Adipocyte (in vitro differentiated cells): ENCODE measurements at places on chromosomes 5 and 9.

DNA sequence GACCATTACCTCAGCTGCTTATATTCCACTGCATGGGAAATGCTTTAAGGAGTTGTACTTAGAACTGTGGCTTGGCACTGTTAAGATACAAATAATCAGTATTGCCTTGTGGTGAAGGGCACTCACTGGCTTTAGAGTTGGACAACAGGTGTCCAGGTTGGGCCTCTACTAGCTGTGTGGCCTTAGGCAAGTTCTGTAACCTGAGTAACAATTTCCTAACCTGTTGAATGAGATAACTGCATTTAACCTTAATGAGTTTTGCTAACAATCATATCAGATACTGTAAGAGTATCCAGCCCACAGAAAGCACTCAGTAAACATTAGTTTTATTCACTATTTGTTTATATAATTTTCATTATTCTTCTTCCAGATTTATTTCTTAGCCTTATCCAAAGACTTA is 17.2 kb upstream of the HK3 start:
- DNase-seq, result no peak

GRCh38 chr9:15256426-15256825 is 50.6 kb downstream of the TTC39B start:
- no peak for DNase-seq

DNA sequence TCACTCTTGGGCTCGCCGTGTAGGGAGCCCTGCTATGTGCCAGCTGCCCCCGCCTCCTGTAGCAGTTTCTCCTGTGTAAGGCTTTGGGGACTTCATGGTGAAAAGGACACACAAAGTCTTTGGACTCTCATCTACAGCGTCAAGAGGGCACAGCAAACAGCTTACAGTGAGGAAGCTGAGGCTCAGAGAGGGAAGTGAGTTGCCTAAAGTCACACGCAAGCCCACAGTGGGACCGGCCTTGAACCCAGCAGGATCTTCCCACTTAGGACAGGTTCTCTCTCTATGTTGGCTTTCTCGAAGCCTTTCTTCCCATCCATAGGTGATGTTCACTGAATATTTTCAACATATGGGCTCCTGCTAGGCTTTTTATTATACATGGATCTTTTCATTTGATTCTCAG is 9.8 kb upstream of the PRRX2 start:
- DNase-seq, result no peak

DNA sequence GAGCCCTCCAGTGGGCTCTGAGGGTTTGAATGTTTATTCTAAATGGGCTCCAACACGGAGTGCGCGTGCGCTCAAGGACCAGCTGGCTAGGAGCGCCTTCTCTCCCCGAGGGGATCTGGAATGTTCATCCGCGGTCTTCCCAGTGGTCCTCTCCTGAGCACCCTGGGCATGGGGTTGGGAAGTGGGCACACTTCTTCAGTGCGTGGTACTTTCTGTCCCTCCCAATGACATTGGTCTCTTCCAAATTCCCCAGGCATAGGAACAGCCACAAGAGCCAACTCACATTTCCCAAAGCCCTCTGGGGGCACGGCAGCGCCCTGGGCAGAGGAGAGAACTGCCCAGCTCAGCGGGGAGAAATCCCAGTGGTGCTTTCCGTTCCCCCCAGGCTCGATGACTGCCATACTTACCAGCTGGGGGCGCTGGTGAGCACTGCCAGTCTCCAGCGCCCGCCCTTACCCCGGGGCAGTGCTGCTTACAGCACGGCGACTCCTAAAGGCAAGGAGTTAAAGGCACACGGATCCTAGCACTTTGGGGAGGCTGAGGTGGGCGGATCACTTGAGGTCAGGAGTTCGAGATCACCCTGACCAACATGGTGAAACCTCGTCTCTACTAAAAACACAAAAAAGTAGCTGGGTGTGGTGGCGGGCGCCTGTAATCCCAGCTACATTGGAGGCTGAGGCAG is 29.9 kb upstream of the OBP2B start:
- DNase-seq, result peak; percentile 46

DNA sequence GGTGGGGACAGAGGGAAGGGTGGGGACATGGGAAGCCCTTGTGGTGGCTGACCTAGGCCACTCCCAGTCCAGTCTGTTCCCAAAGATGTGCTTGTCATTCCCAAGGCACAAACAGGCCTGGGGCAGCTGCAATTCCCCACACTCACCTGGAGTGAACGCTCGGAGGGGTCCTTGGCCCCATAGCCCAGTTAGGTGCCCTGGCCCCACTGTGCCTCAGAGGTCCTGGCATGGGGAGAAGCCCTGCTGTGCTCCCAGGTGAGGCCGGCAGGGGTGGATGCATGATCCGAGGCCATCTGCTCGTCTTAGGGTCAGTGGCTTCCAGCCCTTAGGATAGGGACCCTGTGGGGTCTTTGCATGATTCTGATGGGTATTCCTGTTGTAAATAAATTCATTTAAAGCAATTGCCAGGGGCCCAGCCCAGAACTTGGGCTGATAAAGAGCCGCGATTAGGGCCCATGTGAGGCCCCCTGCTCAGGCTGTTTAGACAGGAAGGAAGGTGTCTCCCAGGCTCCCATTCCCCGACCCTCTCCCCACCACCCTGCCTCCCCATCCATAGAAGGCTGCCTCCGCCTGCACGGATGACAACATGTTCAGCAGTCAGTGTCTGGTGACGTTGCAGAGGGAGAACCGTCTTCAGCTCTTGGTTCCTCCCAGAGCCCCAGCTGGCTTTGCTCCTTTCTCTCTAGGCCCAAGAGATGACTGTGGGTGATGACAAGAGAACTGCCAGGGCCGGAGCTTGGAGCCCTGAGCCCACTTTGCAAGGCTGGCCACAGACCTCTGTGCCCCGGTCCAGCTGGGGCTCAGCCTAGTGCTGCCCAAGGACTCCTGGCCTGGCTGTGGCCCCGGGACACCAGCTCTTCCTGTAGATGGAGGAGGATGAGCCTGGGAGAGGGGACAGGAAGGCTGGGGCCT is 28.4 kb upstream of the IRX4 start:
- no peak for DNase-seq

DNA sequence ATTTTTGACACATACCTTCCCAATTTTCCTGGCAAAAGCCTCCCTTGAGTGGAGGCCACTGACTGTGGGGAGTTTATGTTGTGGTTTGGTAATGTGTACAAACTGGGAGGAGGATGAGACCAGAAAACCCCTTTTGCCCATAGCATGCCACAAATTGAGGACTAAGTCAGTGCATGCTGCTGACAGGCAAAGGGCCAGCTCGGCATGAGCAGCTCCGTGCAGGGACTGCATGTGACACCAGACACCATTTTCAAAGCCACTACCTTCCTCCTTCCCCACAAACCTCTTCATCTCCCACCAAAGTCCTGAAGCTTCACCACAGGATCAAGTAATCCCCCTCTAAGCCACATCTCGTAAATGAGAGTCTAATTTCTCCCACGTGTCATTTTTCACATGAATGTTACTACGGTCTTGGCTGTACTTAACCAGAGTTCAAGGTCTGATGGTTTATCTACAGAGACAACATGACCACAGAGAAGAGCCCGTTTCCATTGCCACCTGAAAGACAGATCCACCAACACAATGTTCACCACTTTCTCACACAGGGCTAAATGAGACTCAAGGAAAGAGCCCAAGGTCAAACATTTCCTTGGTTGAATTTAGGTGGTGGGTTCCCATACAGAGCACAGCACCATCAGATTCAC is 106.5 kb downstream of the NFIB start:
- DNase-seq, result no peak

- DNase-seq, result no peak
Measured at GRCh38 chr5:32471784-32472183, 27.2 kb upstream of the ZFR start.

DNA sequence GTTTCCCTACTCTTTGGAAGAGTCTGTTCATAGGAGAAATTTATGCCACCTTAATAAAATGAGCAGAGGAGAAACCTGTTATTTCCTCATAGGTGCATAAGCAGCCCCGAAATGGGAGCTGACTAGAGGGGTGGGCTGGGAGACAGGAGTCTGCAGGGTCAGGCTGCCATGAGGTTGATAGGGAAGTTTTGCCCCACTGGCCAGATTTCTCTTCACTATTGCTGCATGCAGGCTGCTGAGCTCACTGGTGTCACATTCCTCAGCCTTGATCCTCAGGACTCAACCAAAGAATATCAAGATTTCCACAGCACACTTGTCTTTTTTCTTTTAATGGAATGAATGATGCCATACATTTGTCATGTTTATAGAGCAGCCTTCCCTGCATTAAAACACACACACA is 60.7 kb downstream of the BHMT start:
- peak; percentile 48 for DNase-seq

GRCh38 chr5:93078082-93079038 is 502.7 kb downstream of the NR2F1-AS1 start:
- peak; percentile 89 for DNase-seq

GRCh38 chr5:82346399-82347165 is 68.4 kb upstream of the RPS23 start:
- no peak for DNase-seq

DNA sequence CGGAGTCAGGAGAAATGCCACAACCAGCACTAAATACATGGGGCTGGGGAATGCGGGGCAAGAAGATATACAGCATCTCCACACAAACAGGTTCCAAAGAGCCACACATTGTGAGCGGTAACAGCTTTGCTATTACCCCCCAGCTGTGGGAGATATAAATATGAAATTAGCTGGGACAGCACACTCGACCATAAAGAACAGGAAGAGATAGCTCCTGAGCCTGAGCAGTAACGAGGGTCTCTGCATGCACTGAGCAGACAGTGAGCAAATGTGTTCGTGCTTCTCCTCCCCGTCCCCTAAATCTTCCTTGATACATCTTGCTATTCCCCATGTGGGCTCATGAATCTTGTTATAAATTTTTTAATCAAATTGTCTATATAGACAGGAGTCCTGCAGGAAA is 53.1 kb downstream of the ADAMTS2 start:
- no peak for DNase-seq

- no peak for DNase-seq
Measured at GRCh38 chr9:107173422-107174180, 109.5 kb upstream of the RAD23B start.

- no peak for DNase-seq
Measured at GRCh38 chr5:94689908-94690307, 71.4 kb downstream of the SLF1 start.

DNA sequence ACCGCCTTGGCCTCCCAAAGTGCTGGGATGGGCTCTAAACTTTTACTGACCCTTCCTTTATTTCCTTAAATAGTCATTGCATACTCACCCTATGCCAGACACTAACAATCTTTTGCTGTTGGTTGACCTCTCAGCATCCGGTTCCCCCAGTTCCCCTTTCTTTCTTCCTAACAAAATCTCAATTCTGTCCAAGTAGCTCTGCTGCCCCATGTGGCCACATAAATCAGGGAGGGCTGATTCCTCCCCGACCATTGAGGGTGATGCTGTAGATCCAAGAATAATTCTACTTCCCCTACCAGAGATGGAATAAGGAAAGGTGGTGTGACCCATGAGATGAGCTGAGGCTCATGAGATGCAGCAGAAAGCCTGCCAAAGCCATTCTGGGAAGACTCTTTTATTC is 315.3 kb upstream of the MSX2 start:
- no peak for DNase-seq

- DNase-seq, result no peak
Measured at GRCh38 chr5:169812786-169813185, 167.5 kb downstream of the INSYN2B start.

DNA sequence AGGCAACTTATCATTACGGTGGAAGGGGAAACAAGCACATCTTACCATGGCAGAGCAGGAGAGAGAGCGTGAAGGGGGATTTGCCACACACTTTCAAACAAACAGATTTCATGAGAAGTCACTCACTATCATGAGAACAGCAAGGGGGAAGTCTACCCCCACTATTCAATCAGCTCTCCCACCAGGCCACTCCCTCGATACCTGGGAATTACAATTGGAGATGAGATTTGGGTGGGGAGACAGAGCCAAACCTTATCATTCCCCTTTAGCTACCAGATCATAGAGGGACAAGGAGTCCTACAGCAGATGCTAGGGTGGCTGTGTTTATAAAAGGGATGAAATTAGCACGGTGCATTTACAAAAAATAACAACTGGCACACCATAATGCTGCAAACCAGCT is 2149.4 kb upstream of the ACO1 start:
- no peak for DNase-seq

- DNase-seq, result no peak
Measured at GRCh38 chr5:157063776-157064430, 5.0 kb upstream of the HAVCR1 start.
